ENCODE measurements at places on chromosomes 16 and 17.

- DNase-seq: no peak
Measured at GRCh38 chr16:56748826-56749225, 18.9 kb downstream of the NUP93 start.

DNA sequence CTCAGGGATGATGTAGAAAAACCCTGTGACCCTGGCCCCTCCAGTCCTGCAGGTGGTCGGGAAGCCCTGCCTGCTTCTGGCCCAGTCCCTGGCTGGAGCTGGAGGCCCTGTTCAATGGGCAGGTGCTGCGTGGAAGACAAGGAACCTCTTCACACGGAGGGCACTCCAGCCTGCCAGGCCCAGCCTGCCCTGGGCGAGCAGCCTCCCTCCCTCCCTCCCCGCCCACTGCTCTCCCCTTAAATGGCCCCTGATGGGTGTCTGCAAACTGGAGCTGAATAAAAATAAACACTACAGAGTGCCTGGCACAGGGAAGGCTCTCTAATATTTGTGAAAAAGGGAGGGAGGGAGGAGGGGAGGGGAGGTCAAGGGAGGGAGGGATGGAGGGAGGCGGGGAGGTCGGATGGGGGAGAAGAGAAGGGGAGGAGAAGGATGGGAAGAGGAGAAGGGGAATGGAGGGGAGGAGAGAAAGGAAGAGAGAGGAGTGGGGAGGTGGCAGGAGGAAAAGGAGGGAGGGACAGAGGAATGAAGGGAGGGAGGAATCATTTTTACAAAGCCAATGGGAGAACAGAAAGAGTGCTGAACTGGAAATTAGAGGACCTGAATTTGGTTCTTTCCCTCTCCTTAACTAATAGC lies 222.8 kb upstream of the TNRC6C start:
- no peak for DNase-seq

GRCh38 chr16:84180519-84181140 lies 6.2 kb downstream of the TAF1C start:
- no peak for DNase-seq

GRCh38 chr17:68296217-68297191 lies 5.2 kb downstream of the ARSG start:
- DNase-seq: no peak

DNA sequence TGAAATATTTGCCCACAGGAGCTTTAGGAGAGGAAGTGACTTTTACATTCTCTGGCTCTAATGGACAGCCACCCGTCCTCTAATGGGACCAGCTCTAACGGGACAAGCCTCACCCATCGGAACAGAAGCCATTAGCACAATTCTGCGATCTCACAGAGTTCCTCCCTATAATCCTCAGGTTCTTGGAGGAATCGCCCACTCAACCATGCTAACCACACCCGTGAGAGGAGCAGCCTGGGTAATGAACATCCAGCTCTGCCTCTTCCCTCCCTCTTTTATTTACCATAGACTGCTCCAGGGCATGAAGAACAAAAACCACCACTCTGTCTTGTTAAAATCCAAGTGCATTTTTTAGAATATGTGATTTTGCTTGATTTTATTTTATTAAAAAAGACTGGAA lies 6.8 kb downstream of the SLC35B1 start:
- DNase-seq: no peak

DNA sequence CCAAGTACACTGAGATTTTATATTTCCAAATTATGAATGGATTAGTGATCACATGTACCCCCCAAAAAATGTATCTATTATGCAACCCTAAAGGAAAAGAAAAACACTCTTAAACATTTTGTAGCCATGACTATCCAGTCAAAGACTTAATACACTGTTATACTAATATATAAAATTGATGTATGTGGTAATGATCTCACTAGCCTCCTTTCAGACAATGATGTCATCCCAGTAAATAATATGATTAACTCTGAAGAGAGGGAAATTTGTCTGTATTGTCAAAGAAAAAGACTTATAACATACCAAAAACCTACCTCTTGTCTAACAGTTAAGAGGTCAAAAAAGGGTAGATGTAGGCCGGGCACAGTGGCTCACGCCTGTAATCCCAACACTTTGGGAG lies 80.7 kb downstream of the USP32 start:
- DNase-seq: no peak

DNA sequence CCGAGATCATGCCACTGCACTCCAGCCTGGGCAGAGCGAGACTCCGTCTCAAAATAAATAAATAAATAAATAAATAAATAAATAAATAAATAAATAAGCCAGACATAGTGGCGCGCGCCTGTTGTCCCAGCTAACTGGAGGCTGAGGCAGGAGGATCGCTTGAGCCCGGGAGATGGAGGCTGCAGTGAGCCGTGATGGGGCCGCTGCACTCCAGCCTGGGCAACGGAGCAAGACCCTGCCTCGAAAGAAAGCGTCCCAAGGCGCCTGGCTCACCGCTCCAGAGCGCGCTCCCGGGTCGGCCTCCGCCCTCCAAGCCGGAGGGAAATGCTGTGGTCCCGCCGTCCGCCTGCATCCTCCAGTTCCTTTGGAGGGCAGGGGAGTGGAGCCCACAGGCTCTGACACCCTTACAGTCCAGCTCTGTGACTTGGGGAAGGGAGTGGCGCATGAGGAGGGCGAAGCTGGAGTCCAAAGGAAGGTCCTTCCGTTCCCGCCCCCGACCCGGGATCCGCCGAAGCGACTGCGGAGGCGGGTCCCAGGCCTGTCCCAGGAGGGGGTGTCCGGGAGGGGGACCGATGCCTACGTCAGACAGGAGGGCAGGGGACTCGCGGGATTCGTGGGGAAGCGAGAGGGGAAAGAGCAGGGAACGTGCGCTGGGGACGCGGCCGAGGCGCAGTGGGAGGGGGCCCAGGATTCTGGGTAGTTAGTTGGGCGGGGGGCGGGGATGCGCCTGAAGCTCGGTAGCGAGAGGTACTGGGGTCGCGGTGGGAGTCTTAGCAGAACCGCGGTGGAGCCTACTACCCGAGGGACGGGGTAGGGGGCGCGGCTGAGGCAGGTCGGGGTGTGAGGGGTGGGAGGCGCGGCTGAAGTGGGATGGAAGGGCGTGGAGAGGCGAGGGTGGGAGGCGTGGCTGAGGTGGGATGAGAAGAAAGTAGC lies 8.4 kb upstream of the TRPV2 start:
- no peak for DNase-seq

DNA sequence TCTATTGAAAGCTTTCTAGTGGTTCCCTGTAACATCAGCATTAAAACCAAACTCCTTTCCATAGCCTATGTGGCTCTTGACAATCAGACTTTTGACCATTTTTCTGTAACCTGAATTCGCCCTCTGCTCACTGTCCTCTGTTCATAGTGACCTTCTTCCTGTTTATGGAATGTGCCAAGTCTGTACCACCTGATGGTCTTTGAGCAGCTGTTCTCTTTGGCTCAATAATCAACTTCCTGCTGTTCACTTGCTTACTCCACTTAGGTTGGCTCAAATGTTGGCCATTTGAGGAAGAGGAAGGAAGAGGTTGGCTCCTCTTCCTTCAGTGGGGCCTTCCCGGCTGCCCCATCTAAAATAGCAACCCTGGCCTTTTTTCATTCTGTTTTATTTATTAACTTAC lies 251.5 kb downstream of the CA10 start:
- no peak for DNase-seq

DNA sequence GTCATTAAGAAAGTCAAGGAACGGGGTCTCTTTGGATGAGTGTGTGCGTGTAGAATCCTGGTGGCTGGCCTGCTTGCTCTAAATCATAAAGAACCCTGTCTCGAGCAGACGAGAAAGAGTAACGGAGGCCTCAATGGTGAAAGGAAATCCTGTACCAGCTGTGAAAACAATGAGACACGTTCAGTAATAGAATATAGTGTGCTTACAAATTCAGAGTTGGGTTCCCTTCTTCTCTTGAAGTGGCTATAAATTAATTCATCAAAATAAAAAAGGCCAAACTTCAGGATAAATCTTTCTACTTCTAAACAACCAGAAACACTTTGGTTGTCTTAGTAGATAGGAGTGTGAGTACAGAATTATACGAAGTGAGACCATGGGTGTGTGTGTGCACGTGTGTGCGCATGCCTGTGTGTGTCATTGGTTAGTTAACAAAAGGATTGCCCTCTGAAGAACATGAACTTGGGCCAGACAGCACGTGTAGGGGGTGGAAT lies 48.5 kb downstream of the WWOX start:
- DNase-seq: no peak

DNA sequence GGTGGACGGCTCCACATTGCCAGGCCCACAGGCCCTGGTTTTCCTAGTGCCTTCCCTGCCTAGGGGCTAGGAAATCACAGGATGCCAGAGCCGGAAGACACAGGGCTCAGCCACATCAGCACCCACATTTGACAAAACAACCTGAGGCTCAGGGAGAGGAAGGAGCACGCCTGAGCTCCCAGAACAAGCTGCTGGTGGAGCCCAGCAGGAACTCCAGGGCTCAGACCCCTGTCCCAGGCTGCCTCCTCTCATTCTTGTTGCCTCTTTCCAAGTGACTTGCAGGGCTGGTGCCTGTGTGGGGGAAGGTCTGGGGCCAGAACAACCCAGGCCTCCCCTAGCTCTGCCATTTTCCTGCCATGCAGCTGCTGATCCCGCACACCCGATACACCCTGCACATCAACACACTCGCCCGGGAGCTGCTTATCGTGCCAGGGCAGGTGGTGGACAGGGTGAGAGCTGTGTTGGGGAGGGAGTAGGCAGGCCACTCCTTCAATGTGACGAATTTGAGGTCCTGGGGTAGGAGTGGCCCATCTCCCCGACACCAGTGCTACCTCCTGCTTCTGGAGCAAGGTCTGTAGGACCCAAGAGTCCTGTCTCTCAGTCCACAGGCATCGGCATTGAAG lies 7.6 kb downstream of the ALOX15B start:
- no peak for DNase-seq

DNA sequence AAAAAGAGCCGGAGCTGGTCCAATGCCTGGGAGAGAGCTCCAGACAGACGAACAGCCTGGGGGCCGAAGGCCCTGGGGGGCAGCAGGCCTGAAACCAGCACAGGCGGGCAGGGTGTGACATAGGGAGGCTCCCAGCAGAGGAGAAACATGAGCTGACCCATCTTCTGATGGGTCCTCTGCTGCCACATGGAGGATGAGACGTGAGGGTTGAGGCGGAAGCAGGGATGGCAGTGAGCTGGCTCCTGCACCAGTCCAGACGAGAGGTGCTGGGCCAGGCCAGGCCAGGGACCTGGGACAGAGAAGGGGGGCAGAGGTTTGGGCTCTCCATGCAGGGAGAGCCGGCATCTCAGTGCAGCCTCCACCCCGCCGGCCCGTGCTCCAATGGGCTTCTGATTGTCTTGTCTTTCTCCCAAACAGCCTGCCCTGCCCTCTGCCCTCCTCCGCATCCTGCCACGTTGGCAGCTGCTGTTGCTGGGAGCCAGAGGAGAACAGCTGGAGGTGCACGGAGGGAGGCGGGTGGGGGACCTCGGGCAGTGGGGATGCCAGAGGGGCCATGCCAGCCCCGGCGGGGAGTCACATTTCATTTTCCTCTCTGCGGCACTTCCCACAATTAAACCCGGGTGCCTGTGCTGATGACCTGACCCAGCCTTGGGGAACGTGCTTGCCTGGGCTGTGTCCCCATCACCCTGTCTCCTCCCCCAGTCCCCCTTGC lies 139.1 kb upstream of the GSE1 start:
- no peak for DNase-seq

GRCh38 chr17:63095459-63095858 lies 129.4 kb downstream of the TANC2 start:
- peak; percentile 34 for DNase-seq

DNA sequence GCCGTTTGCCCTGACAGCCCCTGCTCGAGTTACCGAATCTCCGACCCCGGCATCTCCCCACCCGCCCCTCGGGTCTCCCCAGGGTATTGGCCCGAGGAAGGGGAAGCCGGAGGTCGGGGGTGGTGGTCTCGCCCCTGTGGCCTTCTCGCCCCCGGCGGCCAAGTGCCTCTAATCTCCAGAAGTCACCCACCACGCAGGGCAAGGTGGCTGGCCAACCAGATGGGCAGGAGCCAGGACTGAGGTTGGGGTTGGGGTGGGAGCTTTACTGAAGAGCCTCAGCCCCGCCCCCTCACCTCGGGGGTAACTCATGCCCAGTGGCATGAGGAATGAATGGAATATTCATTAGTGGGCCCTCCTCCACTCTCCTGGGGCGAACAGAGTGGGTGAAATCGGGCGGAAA lies 637 bp downstream of the DHRS11 start:
- DNase-seq: no peak

DNA sequence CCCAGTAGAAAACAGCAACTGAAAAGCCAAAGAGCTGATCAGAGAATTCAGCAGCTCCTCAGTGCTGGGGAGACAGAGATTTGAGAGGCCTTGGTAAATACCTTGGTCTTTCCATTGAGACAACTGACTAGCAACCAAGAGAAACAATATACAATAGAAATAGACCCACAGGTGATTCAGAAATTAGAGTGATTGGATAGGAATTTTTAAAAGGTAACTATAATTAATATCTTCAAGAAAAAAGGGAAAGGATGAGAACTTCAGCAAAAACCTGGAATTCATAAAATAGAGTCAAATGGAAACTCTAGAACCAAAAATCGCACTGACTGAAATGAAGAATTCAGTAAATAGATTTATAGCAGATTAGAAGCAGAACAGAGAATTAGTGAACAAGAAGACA lies 32.5 kb upstream of the ITGAX start:
- no peak for DNase-seq

DNA sequence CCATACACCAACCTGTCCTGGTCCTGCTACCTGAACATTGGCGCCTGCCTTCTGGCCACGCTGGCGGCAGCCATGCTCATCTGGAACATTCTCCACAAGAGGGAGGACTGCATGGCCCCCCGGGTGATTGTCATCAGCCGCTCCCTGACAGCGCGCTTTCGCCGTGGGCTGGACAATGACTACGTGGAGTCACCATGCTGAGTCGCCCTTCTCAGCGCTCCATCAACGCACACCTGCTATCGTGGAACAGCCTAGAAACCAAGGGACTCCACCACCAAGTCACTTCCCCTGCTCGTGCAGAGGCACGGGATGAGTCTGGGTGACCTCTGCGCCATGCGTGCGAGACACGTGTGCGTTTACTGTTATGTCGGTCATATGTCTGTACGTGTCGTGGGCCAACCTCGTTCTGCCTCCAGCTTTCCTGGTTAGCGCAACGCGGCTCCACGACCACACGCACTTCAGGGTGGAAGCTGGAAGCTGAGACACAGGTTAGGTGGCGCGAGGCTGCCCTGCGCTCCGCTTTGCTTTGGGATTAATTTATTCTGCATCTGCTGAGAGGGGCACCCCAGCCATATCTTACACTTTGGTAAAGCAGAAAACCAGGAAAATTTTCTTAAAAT lies 21.5 kb downstream of the TMEM204 start:
- no peak for DNase-seq

DNA sequence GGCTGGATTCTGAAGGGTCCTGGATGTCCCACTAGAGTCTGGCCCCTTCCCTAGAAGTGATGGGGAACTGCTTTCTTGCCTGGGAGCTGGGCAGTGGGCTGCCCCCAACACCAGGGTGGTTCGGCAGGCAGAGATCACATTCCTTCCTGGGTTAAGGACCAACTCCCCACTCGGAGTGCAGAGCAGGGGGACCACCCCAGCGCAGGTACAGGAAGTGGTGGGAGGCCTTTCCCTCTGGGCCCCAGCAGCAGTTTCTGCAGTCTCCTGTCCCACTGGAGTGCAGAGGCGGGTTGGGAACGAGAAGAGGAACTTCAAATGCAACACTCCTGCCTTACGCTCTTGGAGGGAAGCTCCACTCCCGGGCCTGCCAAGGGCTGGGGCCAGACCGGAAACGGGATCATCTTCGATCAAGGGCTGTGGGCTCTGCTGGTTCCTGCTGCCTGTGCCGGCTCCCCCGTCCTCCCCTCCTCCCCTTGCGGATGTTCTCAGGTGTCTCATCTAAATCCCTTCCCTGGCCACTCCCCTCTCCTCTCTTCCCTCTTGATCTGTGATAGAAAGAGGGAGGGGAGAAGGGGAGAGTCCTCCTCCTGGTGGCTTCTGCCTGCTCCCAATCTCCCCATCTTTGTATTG lies 9.0 kb upstream of the NGFR start:
- DNase-seq: no peak

GRCh38 chr17:80899402-80900268 lies 92.0 kb upstream of the CHMP6 start:
- no peak for DNase-seq

All from epithelial cell of prostate (primary cell).